ENCODE measurements at places on chromosomes 3 and 15. TPM values are rescaled to one million over a fixed set of nuclear protein-coding genes. Genes with fewer than 3 reads are reported as not detected.

The PARL gene
- total RNA-seq = 79.2 TPM

The RHOV gene
- total RNA-seq = 0.24 TPM

DNA sequence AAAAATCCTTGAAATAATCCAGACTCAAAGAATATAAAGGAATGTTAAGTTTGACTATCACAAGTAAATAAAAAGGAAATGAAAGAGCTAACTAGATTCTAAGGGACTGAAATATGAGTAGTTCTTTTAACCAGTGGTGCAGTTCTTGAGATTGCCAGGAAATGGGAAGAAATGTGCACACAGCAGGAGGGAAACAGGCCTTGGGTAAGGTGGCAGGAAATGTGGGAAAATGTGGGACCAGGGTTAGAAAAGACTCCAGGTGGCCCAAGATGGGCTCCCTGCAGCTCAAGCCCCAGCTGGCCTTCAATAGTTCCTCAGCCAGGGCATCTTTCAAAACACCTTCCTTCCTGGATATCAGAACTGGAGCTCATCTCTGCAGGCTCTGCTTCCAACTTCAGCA is 181.3 kb downstream of the ISL2 start:
- no peak for DNase-seq

DNA sequence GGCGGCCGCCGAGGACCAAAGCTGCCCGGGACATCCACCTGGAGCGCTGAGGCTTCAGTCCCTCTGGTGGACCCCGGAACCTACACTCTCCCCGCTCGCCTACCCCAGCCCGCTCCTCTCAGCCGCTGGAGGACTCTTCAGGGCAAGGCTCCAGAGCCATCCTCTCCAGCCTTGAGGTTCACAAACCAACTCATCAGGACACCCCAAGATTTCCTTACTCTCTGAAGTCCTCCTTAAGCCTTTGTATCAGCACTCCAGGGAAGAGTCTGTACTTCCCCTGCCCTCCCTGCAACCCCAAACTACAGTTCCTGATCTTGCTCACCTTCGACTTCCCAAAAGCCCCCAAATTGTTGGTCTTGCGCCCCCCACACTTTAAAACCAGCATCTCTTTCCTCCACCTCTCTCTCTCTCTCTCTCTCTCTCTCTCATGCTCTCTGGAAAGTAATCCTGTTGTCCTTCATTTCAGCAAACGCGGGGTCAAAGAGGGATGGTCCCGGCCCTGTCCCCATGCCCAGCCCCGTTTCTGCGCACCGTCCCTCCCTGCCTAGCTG is 438 bp downstream of the THBS1 start:
- DNase-seq = no peak

GRCh38 chr3:42096796-42097565 is 5.8 kb downstream of the TRAK1 start:
- DNase-seq = no peak

DNA sequence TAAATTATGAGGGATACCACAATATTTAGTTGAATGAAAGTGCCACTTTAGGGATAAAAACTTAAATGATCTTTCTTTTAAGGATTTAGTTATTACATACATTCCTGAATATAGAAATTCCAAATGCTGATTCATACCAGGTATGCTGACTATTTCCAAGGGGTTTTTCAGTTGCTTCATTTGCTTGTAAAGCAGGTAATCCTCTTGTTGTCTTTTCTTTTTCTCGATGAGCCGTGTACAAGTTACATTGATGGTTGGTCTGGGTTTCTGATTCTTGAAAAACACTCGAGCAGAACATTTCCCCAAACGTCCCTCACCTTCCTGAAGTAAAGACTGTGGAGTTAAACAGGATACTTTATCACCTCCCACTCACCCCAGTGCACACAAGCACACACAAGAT is 21.7 kb downstream of the RARRES1 start:
- DNase-seq = no peak

- DNase-seq = no peak
These were observed 8.4 kb upstream of the GP5 start for GRCh38 chr3:194407423-194407822.

- no peak for DNase-seq
These were observed 15.0 kb upstream of the BCHE start for GRCh38 chr3:165852191-165852590.

DNA sequence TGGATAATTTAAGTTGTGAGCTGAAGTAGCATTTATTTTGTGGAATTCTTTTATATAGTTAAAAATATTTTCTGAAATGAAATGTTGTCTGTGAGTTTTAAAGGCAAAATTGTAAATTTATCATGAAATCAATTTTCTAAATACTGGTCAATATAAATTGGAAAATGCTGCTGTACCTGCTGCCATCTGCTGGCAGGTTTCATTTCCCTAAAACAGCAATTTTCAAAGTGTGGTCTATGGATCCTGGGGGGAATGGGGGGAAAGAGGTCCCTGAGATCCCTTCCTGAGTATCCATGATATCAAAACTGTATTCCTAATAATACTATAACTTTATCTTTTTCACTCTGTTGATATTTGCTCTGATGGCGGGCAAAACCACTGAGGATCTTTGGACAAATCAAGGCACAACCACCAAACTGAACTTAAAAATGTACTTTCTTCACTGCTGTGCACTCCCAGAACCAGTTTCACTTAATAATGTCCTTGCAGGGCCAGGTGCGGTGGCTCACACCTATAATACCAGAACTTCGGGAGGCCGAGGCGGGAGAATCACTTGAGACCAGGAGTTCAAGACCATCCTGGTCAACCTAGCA is 17.2 kb upstream of the CCR4 start:
- peak; percentile 8 for DNase-seq

DNA sequence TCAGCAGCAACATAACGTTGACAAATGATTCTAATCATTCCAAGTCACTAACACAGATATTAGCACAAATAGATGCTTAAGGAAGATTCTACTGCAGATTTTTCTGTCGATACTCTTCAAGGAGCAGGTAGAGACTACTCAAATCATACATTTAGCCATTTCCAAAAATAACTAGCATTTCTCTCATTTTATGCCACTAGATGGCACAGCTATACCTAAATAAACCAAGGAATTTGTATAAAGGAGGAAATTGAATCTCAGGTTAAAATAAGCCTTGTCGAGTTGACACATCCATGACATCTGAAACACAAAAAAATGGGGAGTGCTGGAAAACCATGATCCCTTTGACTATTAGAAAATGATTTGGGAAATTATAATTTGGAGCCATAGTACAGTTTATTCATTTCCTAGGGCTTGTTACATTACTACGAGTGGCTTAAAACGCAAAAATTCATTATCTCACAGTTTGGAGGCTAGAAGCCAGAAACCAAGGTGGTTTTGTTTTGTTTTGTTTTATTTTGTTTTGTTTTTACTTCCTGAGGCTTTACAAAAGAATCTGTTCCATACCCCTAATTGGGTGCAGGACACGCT is 59.5 kb upstream of the STRIT1 start:
- DNase-seq = peak; percentile 64

- DNase-seq = no peak
These were observed 1.2 kb downstream of the CTSH start for GRCh38 chr15:78943692-78944091.

DNA sequence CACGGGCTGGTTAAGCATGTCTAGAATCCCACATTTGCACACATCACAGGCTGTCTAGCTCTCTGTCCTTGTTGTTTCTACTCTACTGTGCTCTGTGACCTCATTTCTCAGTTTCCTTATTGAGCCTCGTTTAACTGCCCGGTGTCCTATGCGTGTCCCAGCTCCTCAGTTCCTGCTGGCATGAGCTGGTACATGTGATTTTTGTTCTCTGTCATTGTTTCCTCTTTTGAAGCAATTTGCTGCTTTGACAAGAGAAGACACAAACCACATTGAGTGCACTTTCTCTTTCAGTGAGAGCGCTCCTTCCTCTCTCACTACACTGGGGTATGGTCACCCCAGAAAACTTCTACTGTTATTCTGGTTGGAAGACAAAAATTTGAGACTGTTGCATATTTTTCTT is 563.5 kb downstream of the PDCD6IP start:
- DNase-seq = no peak
